CD4-positive, CD25-positive, alpha-beta regulatory T cell (primary cell): ENCODE measurements at places on chromosomes 7 and 10.
A peak's percentile ranks its signal among the peaks of the same experiment; 100 is the strongest.

DNA sequence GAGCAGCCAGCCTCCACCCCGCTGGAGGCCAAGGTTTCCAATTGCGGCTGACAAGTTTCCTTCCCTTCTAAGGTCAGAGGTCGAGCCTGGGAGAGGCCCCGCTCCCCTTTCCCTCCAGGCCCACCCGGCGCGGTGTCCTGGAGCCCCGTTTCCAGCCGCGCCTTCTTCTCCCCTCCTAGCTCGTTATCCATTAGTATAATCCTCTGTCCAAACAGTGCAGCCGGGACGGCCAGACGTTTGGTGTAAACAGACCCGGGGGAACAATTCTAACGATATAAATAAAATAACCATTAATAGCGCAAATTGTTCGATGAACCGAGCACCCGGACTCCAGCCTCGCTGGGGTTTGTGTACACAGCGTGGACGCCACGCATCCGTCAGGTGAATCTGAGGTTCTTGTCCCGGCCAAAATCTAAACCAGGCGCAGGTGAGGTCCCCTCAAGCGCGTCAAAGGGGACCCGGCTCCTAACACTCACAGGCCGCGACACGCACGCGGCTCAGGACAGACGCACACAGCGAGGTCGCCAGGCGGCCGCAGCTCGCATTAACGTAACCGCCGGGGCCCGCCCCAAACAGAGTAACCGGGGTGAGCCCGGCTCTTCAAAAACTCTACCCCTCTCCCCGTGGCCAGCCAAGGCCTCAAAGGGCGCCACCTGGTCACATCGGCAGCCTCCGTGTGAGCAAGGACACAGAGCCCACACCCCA is 10.8 kb upstream of the NKX2-3 start:
- DNase-seq, result no peak

GRCh38 chr7:7695111-7695817 is 23.1 kb downstream of the RPA3 start:
- DNase-seq, result no peak

- no peak for DNase-seq
These were observed 261.6 kb downstream of the TNS3 start for GRCh38 chr7:47320296-47320695.

GRCh38 chr7:71665716-71666115 is 533.8 kb downstream of the GALNT17 start:
- no peak for DNase-seq

DNA sequence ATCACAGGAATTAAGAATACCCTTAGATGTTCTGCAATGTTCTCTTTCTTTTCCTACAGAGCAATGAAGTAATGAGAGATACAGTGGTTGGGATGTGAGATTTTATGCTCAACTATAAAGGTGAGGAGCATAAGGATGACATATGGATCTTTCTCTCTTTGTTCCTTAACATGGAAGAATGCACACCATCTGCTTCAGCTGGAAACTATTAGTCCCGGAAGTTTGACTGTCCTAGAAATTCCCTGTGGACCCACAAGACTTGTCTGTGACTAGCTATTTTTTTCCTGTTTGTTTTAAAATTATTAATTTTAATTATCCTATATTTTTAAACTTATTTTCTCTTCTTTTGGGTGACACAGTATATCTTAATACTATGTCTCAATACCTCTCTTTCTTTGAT is 80.2 kb downstream of the DKK1 start:
- DNase-seq, result no peak

DNA sequence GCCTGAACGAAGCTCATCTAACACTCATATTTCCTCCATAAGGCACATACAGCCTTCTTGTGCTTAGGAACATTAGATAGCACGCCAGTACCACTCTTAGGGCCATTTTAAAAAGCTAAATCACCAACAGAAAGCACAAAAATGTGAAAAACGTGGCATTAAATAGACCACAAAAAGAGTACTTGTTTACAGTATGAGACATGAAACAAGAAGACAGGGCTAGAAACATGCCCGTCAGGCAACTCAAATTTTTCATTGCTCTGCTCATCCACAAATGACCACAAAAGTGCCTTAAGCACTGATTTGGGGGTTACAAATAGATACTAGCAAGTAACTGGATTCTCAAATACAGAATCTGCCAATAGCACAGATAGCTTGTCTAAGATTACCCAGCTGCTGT is 67.8 kb downstream of the ELMO1 start:
- DNase-seq, result no peak

DNA sequence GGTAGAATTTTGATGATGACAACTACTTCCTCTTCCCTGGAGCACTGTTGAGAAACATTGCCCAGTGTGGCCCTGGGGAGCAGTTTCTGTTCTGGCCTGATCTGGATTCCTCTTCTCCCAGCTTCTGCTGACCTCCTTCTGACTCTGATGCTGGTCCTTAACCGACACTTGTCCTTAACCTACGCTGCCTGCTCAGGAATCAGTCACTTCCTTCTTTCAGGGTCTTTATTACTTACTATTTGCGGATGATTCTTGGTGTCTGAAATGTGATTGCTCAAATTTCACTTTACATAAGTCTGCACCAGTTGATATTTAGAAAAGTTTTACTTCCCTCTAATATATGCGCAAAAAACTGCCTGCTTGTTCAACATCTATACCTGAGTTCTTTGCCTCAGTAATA is 164.1 kb downstream of the PTEN start:
- no peak for DNase-seq

GRCh38 chr10:128739930-128740329 is 613.7 kb upstream of the MKI67 start:
- no peak for DNase-seq

- DNase-seq, result no peak
These were observed 33.0 kb upstream of the GALNTL5 start for GRCh38 chr7:151923097-151923876.

- no peak for DNase-seq
These were observed 232.6 kb downstream of the REEP3 start for GRCh38 chr10:63753808-63754207.

DNA sequence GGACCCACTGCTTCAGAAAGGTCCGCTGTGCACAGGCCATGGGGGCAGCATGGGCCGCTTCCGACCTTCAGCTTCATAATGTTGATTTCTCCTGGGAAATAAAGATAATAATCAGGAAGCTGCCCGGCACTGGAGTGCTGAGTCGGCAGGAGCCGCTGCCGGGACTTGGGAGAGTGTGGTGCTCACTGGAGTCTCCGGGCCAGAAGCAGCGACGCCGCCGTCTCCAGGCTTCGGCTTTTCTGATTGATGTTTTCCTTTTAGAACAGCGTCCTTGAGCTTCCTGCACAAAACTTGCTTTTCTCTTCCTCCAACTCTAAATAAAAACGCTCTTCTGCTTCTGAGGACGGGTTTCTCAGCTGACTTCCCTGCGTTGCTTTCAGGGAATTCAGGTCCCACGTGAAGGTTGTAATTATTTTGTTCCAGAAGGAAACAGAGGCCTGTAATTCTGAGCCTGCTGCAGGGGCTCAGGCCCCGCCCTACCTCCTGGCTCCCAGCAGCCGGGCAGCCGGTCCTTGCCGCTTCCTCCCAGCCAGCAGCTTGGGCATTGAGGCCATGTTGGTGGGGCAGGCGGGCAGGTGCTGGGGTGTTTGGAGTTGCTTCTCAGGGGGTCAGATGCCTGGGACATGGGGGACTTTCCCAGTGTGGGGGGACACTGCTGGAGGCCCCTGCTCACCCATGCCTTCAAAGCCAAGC is 14.7 kb downstream of the PWWP2B start:
- no peak for DNase-seq

- peak; percentile 23 for DNase-seq
These were observed 25.7 kb downstream of the ARL5B start for GRCh38 chr10:18684953-18685352.

DNA sequence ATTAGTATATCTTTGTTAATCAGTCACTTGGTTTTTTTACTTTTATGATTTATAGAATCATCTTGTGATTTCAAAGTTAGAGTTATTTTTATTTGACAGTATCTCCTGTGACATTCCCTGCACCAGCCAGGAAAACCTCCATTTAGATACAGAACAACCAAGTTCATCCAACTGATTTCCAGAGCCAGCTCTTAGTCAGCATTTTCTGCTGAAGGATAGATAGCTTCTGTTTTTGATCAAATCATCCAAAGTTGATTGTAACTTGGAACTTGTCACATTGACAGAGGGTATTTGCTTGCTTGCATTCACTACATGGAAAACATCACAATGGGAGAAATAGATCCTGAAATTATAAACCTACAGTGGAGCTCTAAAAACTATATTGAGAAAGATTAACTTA is 122.6 kb downstream of the PON1 start:
- DNase-seq, result no peak

DNA sequence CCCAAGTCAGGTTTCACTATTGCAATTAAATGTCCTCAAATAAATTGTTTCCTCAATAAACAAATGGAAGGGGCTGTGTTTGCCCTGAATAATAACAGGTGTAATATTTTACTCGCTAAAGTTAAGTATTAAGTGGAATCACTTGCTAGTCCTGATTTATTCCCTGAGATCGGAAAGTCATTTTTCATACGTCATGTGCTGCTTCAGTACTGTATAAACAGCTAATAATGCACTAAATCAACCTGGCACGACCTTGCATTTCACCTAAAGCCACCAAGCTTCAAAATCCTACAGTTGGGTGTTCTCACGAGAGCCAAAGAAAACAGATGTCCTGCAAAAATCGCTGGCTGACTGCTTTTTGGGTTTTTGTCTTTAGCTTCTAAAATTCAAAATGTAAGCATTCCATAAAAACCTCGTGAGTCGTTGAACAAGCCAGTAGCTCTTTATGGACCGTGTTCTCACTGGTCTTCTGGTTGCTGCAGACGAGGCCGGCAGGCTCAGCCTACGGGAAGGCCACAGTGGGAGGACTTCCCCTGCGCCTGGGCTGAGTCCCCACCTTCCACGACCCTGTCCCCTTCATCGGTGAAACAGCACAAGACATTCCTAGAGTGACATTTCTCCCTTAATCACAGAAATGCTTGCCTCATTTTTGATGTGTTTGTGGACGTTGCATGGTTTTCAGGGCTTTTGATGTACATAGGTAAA is 17.9 kb upstream of the MNX1 start:
- DNase-seq, result no peak

- no peak for DNase-seq
These were observed 1.1 kb upstream of the DLG5 start for GRCh38 chr10:77927402-77928246.

GRCh38 chr7:51456431-51457060 is 139.9 kb upstream of the COBL start:
- DNase-seq, result no peak

GRCh38 chr7:126768836-126769235 is 483.9 kb downstream of the GRM8 start:
- DNase-seq, result no peak

DNA sequence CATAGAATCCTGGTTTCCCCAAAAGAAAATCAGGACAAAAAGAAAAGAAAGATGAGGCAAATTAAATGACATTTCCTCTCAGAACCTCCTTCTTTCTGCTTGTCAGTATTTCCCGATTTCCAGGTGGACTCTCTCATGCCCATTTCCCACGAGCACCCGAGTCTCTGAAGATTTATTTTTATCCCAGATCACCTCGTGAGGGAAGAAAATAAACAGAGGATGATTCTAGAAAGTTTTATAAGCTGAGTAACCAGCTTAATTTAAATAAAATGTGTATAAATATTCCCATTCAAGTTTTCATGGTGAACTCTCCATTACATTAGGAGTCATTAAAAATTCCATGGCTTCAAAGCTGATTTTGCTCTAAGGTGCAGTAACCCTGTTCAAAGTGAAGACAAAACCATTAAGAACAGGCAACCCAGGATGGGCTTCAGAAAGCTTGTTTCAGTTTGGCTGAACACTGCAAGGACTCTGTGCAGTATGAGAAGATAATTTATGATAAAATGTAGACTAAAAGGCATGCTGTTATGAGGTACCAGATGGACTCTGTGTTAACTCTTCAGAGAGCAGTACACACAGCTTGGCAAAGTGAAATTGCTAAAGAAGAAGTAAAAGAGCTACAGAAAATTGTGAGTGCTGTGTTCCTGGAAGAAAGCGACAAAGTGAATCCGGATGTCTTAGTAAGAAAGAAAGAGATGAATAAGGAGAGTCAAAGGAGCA is 521.3 kb upstream of the LRRN3 start:
- DNase-seq, result no peak

DNA sequence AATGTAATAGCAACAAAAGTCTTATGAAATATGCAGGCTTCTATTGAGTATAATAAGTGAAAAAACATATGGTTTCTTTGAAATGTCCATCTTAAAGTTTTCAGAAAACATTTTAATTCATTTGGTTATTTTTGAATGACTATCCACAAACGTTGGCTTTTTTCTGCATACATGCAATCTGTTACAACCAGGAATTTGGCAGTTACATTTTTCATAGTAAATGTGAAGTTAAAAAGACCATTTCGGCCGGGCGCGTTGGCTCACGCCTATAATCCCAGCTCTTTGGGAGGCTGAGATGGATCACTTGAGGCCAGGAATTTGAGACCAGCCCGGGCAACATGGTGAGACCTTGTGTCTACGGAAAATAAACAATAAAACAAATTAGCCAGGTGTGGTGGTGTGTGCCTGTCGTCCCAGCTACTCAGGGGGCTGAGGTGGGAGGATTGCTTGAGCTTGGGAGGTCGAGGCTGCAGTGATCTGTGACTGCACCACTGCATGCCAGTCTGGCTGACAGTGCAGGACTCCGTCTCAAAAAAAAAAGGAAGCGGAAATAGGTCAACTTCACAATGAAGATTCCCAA is 73.9 kb upstream of the NMT2 start:
- DNase-seq, result no peak

- DNase-seq, result no peak
These were observed 77.9 kb downstream of the MAD1L1 start for GRCh38 chr7:2154831-2155230.

GRCh38 chr7:116337018-116337417 is 126.7 kb downstream of the TES start:
- DNase-seq, result no peak

- no peak for DNase-seq
These were observed 91.7 kb upstream of the PDGFA start for GRCh38 chr7:611281-611810.
